HAP-1 (cell line): ENCODE measurements at places on chromosomes 16 and 17.

DNA sequence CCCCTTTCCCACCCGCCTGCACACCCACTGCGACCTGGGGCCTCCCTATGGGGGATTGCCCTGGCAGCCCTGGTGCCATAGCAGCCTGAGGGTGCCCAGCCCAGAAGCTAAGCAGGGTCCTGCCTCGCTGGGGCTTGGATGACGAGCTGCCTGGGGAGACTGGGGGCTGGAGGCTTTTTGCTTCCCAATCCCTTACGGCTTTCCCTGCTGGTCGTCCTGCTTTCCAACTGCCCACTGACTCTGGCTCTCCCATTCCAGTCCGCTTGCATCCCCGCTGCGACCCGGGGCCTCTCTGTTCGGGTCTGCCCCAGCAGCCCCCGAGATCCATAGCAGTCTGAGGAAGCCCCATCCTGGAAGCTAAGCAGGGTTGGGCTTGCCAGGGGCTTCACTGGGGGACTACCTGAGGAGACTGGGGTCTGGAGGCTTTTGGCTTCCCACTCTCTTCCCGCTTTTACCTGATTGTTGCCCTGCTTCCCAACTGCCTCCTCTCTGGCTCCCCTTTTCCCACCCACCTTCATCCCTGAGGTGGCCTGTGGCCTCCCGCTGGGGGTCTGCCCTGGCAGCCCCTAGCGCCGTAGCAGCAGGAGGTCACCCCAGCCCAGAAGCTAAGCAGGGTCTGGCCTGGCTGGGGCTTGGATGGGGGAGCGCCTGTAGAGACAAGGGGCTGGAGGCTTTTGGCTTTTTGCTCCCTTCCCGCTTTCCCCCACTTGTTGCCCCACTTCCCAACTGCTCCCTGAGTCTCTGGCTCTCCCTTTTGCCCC lies 2292.8 kb downstream of the TP53TG3F start:
- DNase-seq: no peak

GRCh38 chr17:66717641-66718058 lies 117.3 kb upstream of the CACNG5 start:
- DNase-seq: no peak

DNA sequence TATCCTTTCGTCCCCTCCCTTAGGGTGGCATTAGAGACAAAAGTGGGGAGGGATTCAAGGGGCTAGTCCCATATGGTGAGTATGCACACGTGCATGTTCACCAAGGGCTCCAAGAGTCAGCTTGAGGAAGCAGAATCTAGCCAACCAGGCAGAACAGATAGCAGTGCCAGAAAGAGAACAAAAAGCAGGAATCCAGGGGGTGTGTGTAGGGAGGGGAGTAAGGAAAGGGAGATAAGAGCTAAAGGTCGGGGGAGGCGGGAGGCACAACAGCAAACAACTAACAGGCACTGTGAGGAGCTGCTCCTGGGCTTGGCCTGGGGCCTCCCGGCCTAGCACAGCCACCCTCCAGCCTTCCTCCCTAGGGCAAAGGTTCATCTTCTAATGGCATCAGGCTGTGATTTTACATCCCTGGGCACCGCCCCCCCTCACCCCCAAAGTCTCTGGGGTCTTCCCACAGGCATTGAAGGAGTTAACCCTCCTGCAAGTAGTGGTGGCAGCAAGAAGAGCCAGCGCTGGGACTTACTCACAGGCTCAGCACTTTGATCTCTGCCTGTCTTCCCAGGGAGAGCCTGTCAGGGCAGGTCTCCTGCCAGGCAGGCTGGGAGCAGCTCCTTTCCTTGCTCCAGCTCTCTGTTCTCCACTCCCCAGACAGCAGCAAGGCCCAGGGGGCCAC lies 12.4 kb upstream of the SUPT4H1 start:
- no peak for DNase-seq

DNA sequence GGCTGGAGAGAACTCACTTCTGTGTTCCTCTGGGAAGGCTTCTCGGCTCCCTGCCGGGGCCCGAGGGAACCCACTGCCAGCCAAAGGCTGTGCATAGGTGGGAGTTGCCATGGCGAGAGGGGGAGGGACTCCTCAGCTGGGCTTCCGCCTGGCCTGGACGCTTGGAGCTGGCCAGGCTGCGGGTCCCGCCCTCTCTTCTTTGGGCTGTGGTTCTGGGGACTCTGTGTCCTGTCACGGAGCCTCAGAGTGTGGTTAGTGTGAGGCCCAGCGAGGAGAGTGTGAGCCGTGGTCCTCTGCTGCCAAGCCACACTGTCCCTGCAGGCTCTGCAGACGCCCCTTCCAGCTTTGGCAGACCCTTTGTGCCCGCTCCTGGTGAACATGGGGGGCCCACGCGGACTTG lies 123.1 kb downstream of the OR1D5 start:
- no peak for DNase-seq

DNA sequence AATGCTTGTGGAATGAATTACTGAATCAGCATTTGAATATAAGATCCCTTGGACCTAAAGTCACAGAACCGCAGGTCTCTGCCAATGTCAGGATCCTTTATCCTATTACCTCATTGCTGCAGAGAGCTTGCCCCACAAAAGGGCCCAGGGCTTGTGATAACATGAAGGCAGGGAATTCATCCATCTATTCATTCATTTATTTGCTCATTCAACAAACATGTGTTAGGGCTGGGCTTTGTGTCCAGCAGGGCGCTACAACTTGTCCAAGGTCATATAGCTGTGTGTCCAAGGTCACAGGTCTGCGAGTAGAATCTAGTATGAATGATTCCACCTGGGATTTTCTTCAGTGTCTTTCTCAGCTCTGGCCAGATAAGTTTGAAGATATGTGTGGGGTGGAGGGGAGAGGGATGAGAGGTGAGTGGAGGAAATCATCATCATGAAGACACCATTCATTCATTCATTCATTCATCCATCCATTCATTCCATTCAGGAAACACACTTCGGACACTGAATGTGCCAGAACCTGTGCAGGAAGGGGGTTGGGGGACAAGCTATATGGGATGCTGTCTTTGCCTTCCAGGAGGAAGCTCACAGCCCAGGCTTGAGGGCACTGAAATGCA lies 1.3 kb upstream of the UNC45B start:
- no peak for DNase-seq

- no peak for DNase-seq
Observed at GRCh38 chr16:19710991-19711545, 7.0 kb downstream of the KNOP1 start.

DNA sequence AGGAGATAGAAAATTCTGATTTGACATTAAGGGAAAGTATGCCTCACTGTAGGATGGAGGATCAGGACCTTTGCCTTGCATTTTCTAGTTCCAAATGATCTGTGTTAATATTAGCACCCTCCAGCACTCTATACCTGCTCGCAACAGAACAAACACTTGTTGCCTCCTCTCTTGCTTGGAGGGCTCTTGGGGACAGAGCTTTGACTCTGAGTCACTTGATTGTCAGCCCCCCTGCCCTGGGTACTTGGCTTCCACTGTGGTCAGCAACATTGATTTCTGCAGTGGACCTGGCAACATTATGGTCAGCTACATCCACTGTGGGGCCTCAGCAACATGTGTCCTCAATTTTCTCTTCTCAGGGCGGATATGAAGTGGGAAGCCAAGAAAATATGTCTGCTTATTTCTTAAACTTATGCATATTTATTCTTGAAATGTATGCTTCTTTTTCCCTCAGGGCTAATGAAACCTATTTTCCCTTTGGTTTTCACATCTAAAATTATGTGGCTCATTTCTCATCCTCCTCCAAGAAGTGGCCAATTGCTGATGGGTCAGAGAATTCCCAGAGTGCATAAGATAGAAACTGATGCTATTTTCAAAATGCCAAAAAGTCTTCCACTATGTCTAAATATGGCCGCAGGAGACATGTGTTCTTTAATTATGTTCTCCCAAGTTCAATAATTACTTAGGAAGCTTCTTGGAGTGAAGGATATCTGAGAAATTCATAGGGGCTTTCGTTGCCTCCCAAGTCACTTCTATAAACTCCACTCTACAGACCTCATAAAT lies 94.6 kb upstream of the SMIM36 start:
- DNase-seq: no peak

GRCh38 chr16:31386157-31386984 lies 6.8 kb upstream of the ITGAD start:
- DNase-seq: no peak

GRCh38 chr16:2954656-2955381 lies 9.3 kb upstream of the KREMEN2 start:
- DNase-seq: no peak

DNA sequence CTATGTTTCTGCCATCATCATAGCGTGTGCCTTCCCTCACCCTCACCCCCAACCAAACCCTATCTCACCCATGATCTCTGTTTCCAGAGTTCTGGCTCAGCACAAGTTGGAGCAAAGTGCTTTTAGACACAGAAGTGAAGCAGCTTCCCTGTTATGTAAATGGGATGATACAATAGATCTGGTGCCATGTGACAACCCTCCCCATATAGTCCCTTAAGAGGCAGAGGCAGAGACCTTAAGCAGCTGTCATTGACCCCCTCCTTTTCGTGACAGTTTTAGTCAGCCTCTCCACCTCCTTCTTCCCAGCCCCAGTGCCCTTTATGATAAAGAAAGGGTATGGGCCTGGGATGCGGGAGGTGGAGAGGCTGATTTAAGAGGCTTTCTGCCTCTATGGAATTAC lies 40.3 kb upstream of the MED13 start:
- DNase-seq: peak; percentile 58

- no peak for DNase-seq
Observed at GRCh38 chr16:11875721-11876120, 24.4 kb upstream of the RSL1D1 start.

GRCh38 chr16:14409563-14409962 lies 220.5 kb downstream of the PARN start:
- DNase-seq: no peak

GRCh38 chr17:27603880-27604794 lies 26.9 kb upstream of the LGALS9 start:
- no peak for DNase-seq

DNA sequence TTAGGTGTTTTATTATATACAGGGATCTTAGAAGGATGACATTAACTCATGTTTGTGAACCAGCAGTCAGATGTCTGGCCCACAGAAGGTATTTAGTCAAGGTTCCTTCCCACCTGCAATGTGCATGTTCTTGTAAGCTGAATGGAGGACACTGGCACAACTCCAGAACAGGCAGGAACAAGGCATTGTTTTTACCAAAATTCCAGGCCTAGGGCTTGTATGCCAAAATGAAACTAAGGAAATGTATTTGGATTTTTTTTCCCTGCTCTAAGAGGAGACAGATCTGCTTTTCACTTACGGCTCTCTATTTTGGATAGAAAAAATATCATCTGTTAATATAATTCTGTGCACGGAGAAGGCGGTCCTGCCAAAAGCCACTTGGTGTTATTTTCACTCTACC lies 312.5 kb downstream of the GRIN2A start:
- DNase-seq: no peak

- no peak for DNase-seq
Observed at GRCh38 chr17:32777436-32777835, 99.5 kb downstream of the MYO1D start.
